Kidney epithelial cell (primary cell): ENCODE measurements at places on chromosomes 3 and 15. TPM values are rescaled to one million over a fixed set of nuclear protein-coding genes. Genes with fewer than 3 reads are reported as not detected.

REC114 gene
- total RNA-seq: not detected in 2 replicates

APOD gene
- not detected in 2 replicates for total RNA-seq

TMOD2 gene
- 4.1 and 5.5 TPM in 2 replicates for total RNA-seq

NRROS gene
- total RNA-seq: 1.8 and 2.5 TPM in 2 replicates

ALAS1 gene
- total RNA-seq: 47.5 and 54.2 TPM in 2 replicates

SENP2 gene
- 18.5 and 22.3 TPM in 2 replicates for total RNA-seq

PXK gene
- 13.2 and 17.9 TPM in 2 replicates for total RNA-seq

GOLGA6L24 gene
- not detected in 2 replicates for total RNA-seq

KCNMB3 gene
- total RNA-seq: 0.96 and 1.9 TPM in 2 replicates

ZNF662 gene
- 4.1 and 5.3 TPM in 2 replicates for total RNA-seq

TMEM212 gene
- total RNA-seq: not detected in 2 replicates

AADACL2 gene
- not detected in 2 replicates for total RNA-seq

DPPA2 gene
- total RNA-seq: not detected in 2 replicates

GASK1A gene
- total RNA-seq: 1.0 and 2.3 TPM in 2 replicates

POLR2M gene
- total RNA-seq: 40.1 and 49.1 TPM in 2 replicates

SCN11A gene
- total RNA-seq: 0.04 and 0.27 TPM in 2 replicates

MUSTN1 gene
- not detected in 2 replicates for total RNA-seq

SMCO1 gene
- total RNA-seq: not detected in 2 replicates

ATP2C1 gene
- total RNA-seq: 78.5 and 85.3 TPM in 2 replicates

MESP1 gene
- 2.6 and 2.8 TPM in 2 replicates for total RNA-seq

ZIC1 gene
- total RNA-seq: not detected in 2 replicates

VILL gene
- total RNA-seq: 7.8 and 11.6 TPM in 2 replicates

MESP2 gene
- 0.27 and 0.29 TPM in 2 replicates for total RNA-seq

ANKRD63 gene
- not detected in 2 replicates for total RNA-seq

C2CD4A gene
- total RNA-seq: 0.25 and 0.75 TPM in 2 replicates

ADAMTS7 gene
- 27.4 and 33.4 TPM in 2 replicates for total RNA-seq

LDHAL6B gene
- total RNA-seq: not detected in 2 replicates

DUOX2 gene
- total RNA-seq: 0.08 and 0.14 TPM in 2 replicates

ALPK3 gene
- total RNA-seq: 54.5 and 55.7 TPM in 2 replicates

COLQ gene
- 0.13 and 0.41 TPM in 2 replicates for total RNA-seq

ZNF385D gene
- total RNA-seq: not detected in 2 replicates

MOBP gene
- total RNA-seq: 0.08 and 0.75 TPM in 2 replicates

NXPE3 gene
- 13.6 and 16.9 TPM in 2 replicates for total RNA-seq

ACSBG1 gene
- not detected in 2 replicates for total RNA-seq

C15orf62 gene
- 1.2 and 1.4 TPM in 2 replicates for total RNA-seq

CLDN1 gene
- total RNA-seq: 305 and 316 TPM in 2 replicates

ZNF774 gene
- total RNA-seq: 2.0 and 4.0 TPM in 2 replicates

GOLGA6B gene
- not detected in 2 replicates for total RNA-seq

LYZL4 gene
- not detected in 2 replicates for total RNA-seq

SGO1 gene
- total RNA-seq: 4.8 and 6.9 TPM in 2 replicates

NMD3 gene
- 53.9 and 66.0 TPM in 2 replicates for total RNA-seq

SERPINI2 gene
- not detected in 2 replicates for total RNA-seq

IQGAP1 gene
- 197 and 205 TPM in 2 replicates for total RNA-seq

CIP2A gene
- total RNA-seq: 7.5 and 8.2 TPM in 2 replicates

FAN1 gene
- 12.1 and 16.1 TPM in 2 replicates for total RNA-seq

PAQR9 gene
- 0.08 and 0.48 TPM in 2 replicates for total RNA-seq

LOXL1 gene
- total RNA-seq: 67.2 and 81.3 TPM in 2 replicates

CCRL2 gene
- total RNA-seq: 0.29 and 0.48 TPM in 2 replicates
